ENCODE measurements at places on chromosomes 2 and 18.

- DNase-seq: no peak
Observed at GRCh38 chr18:25759111-25759510, 331.3 kb downstream of the SS18 start.

DNA sequence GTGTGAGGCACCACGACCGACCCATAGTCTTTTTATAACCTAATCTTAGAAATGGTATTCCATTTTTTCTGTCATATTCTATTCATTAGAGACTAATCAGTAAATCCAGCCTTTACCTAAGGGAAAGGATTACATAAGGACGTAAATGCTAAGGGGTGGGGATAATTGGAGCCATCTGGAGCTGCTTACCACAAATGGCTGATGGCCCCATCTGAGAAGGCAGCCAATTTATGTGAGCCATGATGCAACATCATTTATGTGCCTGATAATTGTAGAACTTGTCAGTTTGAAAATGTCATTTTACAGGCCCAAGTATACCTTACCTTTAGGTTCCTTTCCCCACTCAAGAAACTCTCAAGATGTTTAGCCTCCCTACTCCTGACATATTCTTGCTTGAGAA is 44.0 kb downstream of the ARHGEF33 start:
- DNase-seq: peak; percentile 62

- DNase-seq: no peak
Observed at GRCh38 chr2:136376798-136377211, 258.9 kb upstream of the CXCR4 start.

- no peak for DNase-seq
Observed at GRCh38 chr2:103789381-103790095, 1027.7 kb downstream of the TMEM182 start.

- DNase-seq: no peak
Observed at GRCh38 chr18:22300665-22301636, 116.8 kb downstream of the CTAGE1 start.

DNA sequence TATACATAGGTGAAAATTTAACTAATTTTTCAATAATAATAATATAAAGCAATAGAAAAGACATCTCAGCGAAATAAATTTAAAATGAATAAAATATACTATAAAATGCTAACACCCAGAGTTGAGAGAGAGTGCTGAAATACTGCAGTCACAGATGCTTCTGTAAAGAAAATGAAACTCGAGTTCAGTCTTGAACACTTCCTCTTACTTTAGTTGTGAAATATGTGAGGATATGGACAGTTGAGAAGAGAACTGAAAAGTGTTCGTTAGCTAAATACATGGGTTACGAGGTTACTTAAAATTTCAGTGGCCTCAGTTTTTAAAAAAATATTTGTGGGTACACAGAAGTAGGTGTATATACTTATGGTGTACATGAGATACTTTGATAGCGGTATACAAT is 106.8 kb downstream of the DNAH7 start:
- no peak for DNase-seq

DNA sequence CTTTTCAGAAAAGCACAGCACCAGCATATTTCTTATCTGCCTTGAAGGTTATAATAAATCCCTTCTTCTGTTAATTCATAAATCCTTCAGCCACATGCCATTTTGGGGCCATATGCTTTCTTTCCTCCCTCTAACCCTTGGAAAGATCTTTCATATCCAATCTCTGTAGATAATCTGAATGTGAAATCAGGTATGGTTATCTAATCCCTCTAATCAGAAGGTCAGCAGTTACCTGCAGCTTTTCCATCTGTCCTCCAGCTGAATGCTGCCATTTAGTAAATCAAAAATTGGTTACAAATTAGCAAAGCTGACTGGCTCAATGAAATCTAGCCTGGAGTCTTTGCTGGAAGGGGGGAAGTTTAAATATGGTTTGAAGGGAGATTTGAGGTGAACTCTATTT is 230.5 kb downstream of the PIK3C3 start:
- no peak for DNase-seq

- no peak for DNase-seq
Observed at GRCh38 chr2:54522624-54523281, 66.6 kb downstream of the SPTBN1 start.

DNA sequence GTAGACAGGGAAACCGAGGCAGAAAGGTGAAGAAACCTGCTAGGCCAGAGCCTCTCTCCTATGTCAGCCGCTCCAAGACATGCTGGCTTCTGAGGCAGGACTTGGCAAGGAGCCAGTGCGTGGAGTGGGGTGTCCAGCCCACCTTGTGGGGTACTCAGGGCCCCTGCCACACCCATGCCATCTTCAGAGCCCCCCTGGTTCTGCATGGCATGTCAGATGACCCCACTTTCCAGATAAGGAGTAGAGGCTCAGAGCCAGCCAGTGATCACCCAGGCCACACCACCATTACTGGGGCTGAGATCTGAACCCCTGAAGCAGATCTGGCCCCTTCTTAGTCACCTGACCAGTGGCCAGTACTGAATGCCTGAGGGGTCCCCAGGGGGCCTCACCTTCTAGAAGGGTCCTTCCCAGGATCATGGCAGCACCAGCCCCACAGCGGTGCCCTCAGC is 14.7 kb downstream of the CROCC2 start:
- DNase-seq: no peak

GRCh38 chr2:188000189-188000588 is 291.5 kb upstream of the GULP1 start:
- DNase-seq: no peak

DNA sequence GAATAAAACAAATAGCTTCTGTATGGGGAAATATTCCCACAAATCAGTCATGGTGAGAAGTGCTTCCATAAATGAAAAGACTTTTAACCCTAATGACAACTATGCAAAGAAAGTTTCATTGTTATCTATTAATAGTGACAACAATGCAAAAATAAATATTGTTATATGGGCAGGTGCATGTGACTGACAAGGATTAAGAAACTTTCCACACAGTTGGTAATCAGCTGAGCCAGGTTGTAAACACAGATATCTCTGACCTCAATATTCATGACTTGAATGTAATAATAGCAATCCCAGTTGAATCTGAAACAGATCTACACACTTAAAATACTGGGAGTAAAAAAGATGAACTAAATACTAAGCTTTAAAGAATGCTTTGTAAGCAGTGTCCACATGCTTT is 517.0 kb upstream of the SOX11 start:
- no peak for DNase-seq

- peak; percentile 2 for DNase-seq
Observed at GRCh38 chr2:144712550-144712940, 192.6 kb upstream of the ZEB2 start.

DNA sequence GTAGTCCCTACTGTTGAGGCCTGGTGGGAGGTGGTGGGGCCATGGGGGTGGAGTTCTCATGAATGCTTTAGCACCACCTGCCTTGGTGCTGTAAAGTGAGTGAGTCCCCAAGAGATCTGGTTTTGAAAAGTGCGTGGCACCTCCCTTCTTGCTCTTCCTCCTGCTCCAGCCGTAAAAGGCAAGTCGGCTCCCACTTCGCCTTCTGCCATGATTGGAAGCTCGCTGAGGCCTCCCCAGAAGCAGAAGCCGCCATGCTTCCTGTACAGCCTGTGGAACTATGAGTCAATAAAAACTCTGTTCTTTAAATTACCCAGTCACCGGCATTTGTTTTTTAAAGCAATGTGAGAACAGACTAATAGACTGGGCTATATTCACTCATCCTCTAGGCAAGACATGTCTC is 141.3 kb upstream of the ALKAL2 start:
- no peak for DNase-seq

DNA sequence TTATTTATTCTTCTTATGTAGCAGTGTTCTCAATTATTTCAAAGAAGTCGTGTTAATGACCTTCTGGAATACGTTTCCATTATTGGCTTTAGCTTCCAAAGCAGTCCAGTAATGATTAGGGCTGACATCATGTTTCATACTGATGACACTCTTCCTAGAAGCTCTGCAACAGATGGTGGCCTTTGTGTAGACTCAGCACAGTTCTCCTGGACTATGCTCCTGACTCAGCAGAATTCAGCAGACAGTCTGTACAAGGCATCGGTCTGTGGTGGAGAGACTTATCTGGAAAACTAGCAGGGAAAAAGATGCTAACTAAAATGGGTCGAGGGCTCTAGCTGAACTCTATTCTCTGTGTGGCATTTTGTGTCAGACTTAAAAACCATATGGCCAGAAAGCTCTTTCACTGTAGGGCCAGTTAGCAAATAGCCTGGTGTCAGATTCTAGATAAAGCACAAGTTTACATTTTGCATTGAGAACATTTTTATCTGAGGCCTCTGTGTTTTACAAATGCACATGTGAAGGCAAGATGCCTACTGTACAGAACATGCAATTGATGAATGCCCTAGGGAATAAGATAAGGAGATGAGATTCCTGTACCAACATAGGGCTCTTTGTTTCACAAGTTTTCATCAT is 35.1 kb downstream of the GULP1 start:
- DNase-seq: no peak

GRCh38 chr2:203763938-203764664 is 57.7 kb downstream of the CD28 start:
- no peak for DNase-seq

DNA sequence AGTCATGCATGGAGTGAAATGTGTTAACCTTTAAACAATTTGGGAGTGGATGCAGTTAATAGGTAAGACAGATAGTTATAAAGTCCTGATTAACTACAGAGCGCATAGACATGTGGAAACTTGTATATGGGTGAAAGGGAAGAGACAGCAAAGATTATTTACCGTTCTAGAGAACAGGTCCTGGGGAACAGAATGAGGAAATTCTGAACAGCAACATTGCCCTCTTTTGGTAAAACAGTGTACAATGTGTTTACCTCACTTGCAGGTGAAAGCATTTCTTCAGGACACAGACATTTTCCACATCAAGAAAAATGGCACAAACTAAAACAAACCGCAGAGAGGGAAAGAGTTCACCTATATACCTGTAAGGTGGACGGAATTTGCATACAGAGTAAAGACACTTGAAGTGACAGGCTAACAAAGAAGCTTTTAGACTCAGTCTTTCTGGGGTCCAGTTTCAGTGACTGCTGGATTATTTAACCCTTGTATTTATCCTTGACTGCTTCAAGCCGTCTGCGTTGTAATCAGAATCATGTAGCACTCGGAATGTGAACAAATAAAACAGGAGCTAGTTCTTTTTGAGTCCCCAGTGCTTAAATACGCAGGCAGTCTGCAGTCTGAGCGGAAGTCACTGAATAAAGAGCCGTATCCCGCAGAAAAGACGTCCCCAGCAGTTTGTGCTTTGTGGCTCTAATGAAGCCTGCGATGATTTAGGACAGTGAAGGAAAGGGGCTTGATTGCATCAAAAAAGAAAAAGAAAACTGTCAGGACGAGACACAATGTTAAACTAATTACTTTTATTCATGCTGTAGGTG is 364.8 kb upstream of the GALNT5 start:
- no peak for DNase-seq

GRCh38 chr2:164739966-164740365 is 101.7 kb downstream of the COBLL1 start:
- DNase-seq: no peak

- no peak for DNase-seq
Observed at GRCh38 chr18:8821531-8821930, 116.2 kb downstream of the MTCL1 start.

DNA sequence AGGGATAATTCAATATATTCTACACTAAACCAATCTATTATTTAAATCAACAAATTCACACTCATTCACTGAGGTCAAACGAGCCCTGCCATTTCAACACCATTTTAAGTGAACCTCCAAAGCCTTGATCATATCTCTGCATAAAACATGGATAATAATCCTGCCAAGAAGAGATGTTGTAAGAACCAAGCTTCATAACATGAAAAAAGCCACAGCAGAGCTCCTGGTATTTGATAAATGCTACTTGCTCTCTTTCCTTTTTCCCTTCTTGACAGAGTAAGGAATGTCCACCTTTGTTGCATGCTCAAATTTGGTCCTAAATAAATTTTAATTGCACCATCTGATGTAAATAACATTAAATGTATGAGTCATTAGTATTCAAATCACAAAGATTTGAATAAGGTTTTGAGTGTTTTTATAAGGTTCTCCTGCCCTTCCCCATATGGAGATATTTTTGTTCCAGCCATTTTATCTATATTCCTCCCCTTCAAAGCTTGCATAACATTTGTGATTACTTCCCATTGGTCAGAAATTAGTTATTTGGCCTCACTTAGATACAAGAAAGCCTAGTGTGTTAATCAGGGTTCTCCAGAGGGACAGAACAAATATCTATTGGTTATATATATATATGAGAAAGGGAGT is 318.8 kb downstream of the RND3 start:
- peak; percentile 23 for DNase-seq

DNA sequence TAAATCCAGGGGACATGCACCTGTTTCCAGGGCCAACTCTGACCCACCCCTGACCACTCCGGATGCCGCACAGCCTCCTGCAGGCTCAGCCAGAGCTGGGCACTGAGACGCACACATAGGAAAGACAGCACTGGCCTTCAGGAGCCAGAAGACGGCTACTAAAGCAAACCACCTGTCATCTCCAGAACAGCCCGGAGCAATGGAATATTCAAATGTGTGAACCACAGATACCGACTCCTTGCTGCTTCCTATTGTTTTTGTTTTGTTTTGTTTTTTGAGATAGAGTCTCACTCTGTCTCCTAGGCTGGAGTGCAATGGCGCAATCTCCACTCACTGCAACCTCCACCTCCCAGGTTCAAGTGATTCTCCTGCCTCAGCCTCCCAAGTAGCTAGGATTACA is 94.0 kb downstream of the LAMA1 start:
- DNase-seq: no peak

DNA sequence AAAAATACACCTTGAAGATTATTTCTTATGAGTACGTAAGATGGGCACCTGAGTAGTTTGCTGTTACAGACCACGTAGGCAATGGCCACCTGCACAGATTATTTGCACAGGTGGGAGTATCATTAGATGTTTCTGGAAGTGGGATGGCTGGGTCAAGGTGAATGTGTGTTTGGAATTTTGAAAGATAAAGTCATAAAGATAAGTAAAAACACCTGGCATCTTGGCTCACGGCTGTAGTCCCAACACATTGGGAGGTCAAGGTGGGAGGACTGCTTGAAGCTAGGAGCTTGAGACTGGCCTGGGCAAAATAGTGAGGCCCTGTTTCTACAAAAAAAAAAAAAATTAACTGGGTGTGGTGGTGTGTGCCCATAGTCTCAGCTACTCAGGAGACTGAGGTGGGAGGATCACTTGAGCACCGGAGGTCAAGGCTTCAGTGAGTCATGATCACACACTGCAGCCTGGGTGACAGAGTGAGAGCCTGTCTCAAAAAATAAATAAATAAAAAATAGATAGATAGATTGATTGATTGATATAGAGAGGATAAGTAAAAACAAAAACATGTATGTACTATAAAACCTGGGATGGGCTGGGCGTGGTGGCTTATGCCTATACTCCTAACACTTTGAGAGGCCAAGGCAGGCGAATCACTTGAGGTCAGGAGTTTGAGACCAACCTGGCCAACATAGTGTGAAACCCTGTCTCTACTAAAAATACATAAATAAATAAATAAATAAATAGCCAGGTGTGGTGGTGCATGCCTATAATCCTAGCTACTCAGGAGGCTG is 30.4 kb downstream of the ODC1 start:
- DNase-seq: no peak

DNA sequence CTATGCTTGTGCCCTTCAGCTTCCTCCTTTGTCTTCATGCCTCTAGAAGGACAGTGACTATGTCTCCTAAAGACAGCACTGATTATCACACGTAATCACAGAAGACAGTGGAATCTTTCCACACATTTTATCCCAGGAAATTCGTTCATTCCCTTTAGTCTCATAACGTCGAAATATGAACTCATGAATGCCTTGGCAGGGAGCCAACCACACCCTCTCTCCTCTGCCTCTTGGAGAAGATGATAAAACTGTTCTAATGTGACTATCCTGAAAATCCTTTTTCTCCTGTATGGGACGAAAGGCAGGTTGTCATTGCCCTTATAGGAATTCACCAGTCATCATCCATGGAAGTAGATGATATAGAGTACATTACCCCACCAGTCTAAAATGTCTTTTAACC is 726.6 kb upstream of the FANCL start:
- DNase-seq: no peak

Data from GM04504 (cell line).